ENCODE measurements at places on chromosomes 7 and 10. TPM values are rescaled to one million over a fixed set of nuclear protein-coding genes. Genes with fewer than 3 reads are reported as not detected.

Gene PRRT4
- polyA plus RNA-seq, result 32.5 TPM

Gene THSD7A
- 18.1 TPM for polyA plus RNA-seq

Gene NPTX2
- polyA plus RNA-seq, result 0.98 TPM

Gene GDF10
- polyA plus RNA-seq, result 0.44 TPM

Gene PLEKHA8
- polyA plus RNA-seq, result 43.1 TPM

Gene OR2A5
- not detected for polyA plus RNA-seq

Gene CDNF
- polyA plus RNA-seq, result 1.5 TPM

Gene OPN4
- polyA plus RNA-seq, result not detected

Gene DNAH11
- polyA plus RNA-seq, result 2.1 TPM

Gene LHFPL3
- 3.5 TPM for polyA plus RNA-seq

Gene NYAP1
- 70.1 TPM for polyA plus RNA-seq

Gene C10orf67
- 0.48 TPM for polyA plus RNA-seq

Gene TMEM184A
- 0.12 TPM for polyA plus RNA-seq

Gene CNNM1
- polyA plus RNA-seq, result 1.3 TPM

Gene ELN
- not detected for polyA plus RNA-seq

Gene SLC26A3
- polyA plus RNA-seq, result not detected

Gene TOMM7
- 241 TPM for polyA plus RNA-seq

Gene C10orf71
- polyA plus RNA-seq, result not detected

Gene FKBP9
- polyA plus RNA-seq, result 2.8 TPM

Gene LRRC61
- polyA plus RNA-seq, result 1.2 TPM

Gene NKX2-3
- not detected for polyA plus RNA-seq

Gene NAT16
- polyA plus RNA-seq, result 4.5 TPM

Gene SPDYE8
- polyA plus RNA-seq, result 0.63 TPM

Gene CHRM2
- 0.05 TPM for polyA plus RNA-seq

Gene CHAT
- not detected for polyA plus RNA-seq

Gene MIOS
- 52.2 TPM for polyA plus RNA-seq

Gene FFAR4
- polyA plus RNA-seq, result not detected

Gene TECPR1
- polyA plus RNA-seq, result 50.8 TPM

Gene EBLN1
- polyA plus RNA-seq, result not detected

Gene KIF20B
- 3.9 TPM for polyA plus RNA-seq

Gene COBL
- 0.12 TPM for polyA plus RNA-seq

Gene ATXN7L1
- 4.3 TPM for polyA plus RNA-seq

Gene ACTR3C
- not detected for polyA plus RNA-seq

Gene PLAC9
- not detected for polyA plus RNA-seq

Gene TAF6
- 23.4 TPM for polyA plus RNA-seq

Gene VIPR2
- polyA plus RNA-seq, result 0.51 TPM

Gene SLC16A12
- not detected for polyA plus RNA-seq

Gene MBL2
- polyA plus RNA-seq, result not detected

Gene GPC2
- 506 TPM for polyA plus RNA-seq

Gene CPSF4
- 238 TPM for polyA plus RNA-seq

Gene EIF5AL1
- polyA plus RNA-seq, result 0.08 TPM

Gene MICALL2
- polyA plus RNA-seq, result 12.8 TPM

Gene MRLN
- polyA plus RNA-seq, result not detected

Gene TBX20
- not detected for polyA plus RNA-seq

Gene GPR141
- polyA plus RNA-seq, result not detected

Gene ABCA13
- polyA plus RNA-seq, result not detected

Gene TAS2R3
- not detected for polyA plus RNA-seq

Gene DPYSL4
- polyA plus RNA-seq, result 143 TPM

Gene PNLIPRP3
- not detected for polyA plus RNA-seq

Gene PIK3CG
- not detected for polyA plus RNA-seq

Gene SAMD8
- 32.9 TPM for polyA plus RNA-seq

Gene RARRES2
- not detected for polyA plus RNA-seq

Gene LRRD1
- 2.7 TPM for polyA plus RNA-seq

Gene NEUROD6
- not detected for polyA plus RNA-seq

Gene ZPBP
- polyA plus RNA-seq, result not detected

Gene HMX2
- not detected for polyA plus RNA-seq

Gene RBP4
- polyA plus RNA-seq, result 0.73 TPM

Gene ELMO1
- 18.1 TPM for polyA plus RNA-seq

Gene GOLGA7B
- polyA plus RNA-seq, result 30.4 TPM
